Activated CD8-positive, alpha-beta memory T cell treated with anti-CD3 and anti-CD28 coated beads for 1 hour (primary cell): ENCODE measurements at places on chromosomes 7 and 10.

- DNase-seq, result no peak
These were observed 127.2 kb downstream of the DLG5 start for GRCh38 chr10:77799352-77799751.

DNA sequence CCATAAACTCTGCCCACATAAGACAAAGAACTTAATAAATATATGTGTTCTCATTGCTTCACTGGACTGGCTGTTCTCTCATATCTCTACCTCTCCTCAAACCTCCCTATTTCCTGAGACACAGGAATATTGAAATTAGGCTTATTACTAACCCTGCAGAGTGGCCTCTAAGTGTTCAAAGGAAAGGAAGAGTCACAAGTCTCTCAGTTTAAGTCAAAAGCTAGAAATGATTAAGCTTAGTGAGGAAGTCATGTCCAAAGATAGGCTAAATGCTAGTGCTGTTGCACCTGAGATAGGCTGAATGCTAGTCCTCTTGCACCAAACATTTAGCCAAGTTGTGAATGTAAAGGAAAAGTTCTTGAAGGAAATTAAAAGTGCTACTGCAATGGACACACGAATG lies 41.1 kb downstream of the GNAI1 start:
- DNase-seq, result no peak

- DNase-seq, result no peak
These were observed 4.7 kb upstream of the DENND2A start for GRCh38 chr7:140645166-140645900.

- DNase-seq, result peak; percentile 82
These were observed 5.1 kb downstream of the ITPRIP start for GRCh38 chr10:104333032-104333727.

- no peak for DNase-seq
These were observed 74.1 kb downstream of the TACC2 start for GRCh38 chr10:122062831-122063674.

DNA sequence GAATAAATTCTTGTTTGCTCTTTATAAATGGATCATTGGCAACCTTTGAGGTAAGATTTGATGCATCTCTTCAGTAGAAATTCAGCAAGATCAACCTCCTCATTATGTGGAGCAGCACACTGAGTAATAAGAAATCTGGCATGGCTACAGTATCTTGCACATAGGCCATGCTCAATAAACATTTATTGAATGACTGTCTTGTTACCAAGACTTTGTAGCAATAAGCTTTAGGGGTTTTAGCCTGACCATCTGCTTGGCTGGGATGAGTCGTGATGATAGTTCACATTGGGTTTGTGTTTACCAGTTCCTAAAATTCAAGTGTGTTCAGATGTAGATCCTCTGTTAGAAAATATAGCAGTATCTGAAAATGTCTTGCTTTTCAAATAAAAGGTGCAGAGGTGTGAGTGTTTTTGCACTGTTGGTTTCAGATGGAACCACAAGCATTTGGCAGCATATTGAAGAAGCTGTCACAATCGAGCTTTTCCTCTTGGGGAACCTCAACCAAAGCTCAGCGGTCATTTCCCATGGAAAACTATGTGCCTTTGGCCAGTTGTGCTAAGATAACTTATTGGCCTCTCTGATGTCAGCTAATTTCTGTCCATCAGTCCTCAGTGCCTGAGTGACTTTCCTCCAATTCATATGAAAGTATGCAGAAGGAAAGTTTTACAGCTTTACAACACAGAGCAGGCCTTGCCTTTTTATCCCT lies 442.6 kb downstream of the GFRA1 start:
- no peak for DNase-seq

- no peak for DNase-seq
These were observed 150.6 kb downstream of the CDH23 start for GRCh38 chr10:71547312-71547711.

- DNase-seq, result peak; percentile 2
These were observed 134.4 kb upstream of the FAM3C start for GRCh38 chr7:121530227-121531174.

- DNase-seq, result no peak
These were observed 628.9 kb downstream of the TNS3 start for GRCh38 chr7:46953008-46953407.

- DNase-seq, result no peak
These were observed 138.6 kb downstream of the LSMEM1 start for GRCh38 chr7:112619343-112619742.

GRCh38 chr7:6227294-6227846 lies 45.1 kb downstream of the CYTH3 start:
- no peak for DNase-seq

- DNase-seq, result no peak
These were observed 16.4 kb downstream of the PRSS2 start for GRCh38 chr7:142787034-142787768.

DNA sequence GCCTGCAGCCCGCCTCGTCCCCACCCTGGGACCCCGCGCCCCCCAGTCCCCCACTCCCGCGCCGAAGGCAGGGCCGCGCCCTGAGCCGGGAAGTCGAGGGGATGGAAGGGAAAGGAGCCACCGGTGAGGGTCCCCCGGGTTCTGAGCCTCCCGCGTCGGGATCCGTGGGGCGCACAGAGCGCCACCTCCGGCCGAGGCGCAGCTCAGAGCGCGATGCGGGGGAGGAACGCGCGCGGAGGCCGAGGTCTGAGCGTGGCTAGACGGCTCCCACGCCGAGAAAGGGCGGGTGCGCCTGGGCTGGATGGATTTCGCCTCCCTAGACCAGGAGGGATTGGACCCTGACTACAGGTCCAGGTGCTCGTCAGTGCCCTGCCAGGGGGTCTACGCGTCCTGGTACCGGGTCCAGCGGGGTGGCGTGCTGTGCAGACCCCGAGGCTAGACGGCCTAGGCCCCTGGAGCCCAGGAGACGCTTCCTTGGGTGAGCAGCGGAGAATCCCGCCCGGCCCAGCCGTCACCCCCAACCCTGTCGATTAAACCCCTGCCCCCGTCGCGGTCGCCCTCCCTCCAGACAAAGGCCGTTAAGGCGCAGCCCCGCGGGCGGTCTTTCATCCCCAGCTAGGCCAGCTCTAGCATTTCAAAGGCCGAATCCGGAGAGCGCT lies 986 bp upstream of the PDGFA start:
- DNase-seq, result no peak

GRCh38 chr7:157542068-157543021 lies 205.5 kb downstream of the DNAJB6 start:
- DNase-seq, result no peak

GRCh38 chr7:141352955-141353354 lies 198.3 kb upstream of the AGK start:
- DNase-seq, result no peak

GRCh38 chr10:77219046-77219445 lies 418.6 kb downstream of the KCNMA1 start:
- DNase-seq, result no peak

DNA sequence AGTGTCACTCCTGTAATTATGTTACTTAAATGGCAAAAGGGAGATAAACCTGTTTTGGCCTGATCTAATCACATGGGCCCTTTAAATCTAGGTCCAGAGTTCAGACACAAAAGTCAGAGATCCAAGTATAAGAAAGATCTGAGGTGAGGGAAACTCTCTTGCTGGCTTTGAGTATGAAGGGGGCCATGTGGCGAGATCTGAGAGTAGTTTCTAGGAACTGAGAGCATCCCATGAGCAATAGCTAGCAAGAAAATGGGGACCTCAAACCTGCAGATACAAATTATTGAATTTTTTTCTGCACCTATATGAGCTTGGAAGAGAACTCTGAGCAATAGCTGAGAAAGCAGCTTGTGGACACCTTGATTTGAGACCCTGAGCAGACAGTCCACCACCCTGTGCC lies 27.6 kb downstream of the ANKRD7 start:
- DNase-seq, result no peak

DNA sequence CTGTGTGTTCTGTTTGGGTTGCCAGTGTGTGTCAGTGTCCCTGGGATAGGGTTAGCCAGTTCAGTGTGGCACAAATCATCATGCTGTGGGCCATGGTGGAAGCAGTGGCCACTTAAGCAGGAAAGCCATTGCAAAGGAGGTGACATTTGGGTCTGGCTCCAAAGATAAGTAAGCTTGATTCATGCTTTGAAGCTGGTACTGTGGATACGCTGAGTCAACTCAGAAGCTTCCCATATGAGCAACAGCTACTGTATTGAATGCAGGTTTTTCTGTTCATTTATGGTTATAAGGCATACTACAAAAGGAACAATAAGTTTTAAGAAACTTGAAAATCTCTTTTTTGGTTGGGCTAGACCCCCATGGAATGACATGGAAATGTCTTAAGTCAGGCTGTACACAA lies 143.1 kb downstream of the BMPER start:
- DNase-seq, result no peak

GRCh38 chr7:91067242-91067641 lies 197.0 kb upstream of the FZD1 start:
- DNase-seq, result no peak

DNA sequence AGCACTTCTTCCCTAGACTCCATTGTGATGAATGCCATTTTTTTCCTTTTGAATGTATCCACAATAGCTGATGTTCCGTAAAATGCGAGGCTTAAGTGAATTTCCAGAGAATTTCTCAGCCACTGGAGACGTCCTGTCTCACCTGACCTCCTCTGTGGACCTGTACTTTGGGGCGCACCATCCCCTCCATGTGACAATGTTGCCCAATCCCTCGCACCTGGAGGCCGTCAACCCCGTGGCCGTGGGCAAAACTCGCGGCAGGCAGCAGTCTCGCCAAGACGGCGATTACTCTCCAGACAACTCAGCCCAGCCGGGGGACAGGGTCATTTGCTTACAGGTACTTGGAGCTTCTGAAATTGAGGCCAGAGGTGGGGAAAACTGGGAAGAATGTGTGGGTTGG lies 20.2 kb downstream of the DHTKD1 start:
- no peak for DNase-seq

GRCh38 chr7:118420888-118421287 lies 196.4 kb downstream of the ANKRD7 start:
- DNase-seq, result no peak

GRCh38 chr10:3716093-3716492 lies 68.9 kb downstream of the KLF6 start:
- no peak for DNase-seq

GRCh38 chr7:2120841-2121830 lies 111.6 kb downstream of the MAD1L1 start:
- no peak for DNase-seq

DNA sequence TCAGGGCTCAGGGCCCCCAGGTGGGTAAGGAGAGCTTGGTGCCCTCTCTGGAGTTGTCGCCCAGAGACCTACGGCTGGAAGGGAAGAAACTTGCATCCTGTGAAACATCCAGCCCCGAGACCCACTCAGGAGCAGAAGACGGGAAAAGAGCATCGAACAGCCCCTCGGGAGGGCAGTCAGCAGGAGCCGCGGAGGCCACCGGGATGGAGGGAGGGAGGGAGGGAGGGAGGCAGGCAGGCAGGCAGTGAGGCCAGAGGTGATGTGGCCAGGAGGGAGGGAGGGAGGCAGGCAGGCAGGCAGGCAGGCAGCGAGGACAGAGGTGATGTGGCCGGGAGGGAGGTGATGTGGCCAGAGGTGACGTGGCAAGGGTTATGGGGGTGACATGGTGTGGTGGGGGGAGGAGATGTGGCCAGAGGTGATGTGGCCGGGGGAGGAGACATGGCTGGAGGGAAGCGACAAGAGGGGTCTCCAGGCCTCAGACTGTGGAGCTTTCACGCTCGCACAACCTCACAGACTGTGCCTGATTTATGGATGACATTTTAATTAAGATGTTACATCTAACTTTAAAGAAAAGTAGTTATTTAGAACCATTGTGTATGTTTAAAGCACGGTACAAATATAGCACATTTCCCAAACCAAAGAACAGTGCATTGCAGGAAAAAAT lies 141.1 kb downstream of the DIP2C start:
- DNase-seq, result no peak

- DNase-seq, result no peak
These were observed 194.4 kb downstream of the TPST1 start for GRCh38 chr7:66399566-66399965.

DNA sequence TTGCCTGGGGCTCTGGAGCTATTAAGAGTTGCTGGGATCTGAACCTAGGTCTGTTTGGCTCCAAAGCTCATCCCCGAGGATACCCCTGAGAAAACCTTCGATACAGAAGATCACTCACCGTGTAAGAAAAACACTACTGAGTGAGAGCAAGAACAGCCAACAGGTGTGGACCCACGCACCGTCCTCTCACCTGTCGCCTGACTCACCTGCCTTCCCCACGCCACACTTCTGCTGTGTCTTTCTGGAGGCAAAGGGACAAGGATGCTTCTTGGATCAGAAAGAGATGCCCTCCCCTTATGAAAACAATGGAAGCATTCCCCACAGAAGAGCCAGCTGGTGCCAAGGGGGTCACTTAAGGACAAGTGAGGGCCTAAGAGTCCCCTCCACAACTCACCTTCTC lies 46.7 kb downstream of the COL13A1 start:
- DNase-seq, result no peak

DNA sequence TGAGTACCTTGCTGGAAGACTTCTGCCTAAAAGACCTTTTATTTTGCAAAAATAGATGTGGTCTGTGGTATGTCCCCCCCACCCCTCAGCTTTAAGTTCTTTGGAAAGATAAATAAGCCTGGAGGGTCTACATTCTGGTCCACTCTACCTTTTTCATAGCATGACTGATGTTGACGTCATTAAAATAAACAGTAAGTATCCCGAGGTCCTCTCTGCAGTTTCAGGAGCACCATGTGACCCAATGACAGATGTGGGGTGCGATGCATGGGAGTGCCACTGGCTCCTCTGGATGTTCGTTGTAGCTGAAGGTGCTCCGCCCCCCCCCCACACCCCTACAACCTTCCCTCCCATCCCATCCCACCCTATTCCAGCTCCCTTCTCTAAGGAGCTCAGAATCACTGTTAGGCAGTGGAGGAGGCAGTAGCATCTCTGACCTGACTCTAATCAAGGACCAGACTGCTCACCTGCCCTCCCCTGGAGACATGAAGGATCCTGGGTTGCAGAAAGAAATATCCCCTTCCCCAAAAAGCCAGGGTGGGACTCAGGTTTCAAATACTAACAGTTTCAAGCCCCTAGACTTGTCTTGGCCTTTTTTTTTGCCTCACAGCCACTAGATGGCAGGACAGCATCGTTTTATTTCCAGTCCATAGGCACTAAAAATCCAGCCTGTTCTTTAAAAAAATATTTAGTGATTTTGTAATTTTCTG lies 25.1 kb downstream of the CASP7 start:
- no peak for DNase-seq

GRCh38 chr10:1310271-1310789 lies 254.1 kb downstream of the WDR37 start:
- DNase-seq, result no peak

- no peak for DNase-seq
These were observed 741.3 kb upstream of the FZD8 start for GRCh38 chr10:36383349-36383748.

GRCh38 chr7:101299511-101300464 lies 21.8 kb downstream of the IFT22 start:
- no peak for DNase-seq

GRCh38 chr10:58373442-58373827 lies 11.8 kb upstream of the TFAM start:
- DNase-seq, result no peak

DNA sequence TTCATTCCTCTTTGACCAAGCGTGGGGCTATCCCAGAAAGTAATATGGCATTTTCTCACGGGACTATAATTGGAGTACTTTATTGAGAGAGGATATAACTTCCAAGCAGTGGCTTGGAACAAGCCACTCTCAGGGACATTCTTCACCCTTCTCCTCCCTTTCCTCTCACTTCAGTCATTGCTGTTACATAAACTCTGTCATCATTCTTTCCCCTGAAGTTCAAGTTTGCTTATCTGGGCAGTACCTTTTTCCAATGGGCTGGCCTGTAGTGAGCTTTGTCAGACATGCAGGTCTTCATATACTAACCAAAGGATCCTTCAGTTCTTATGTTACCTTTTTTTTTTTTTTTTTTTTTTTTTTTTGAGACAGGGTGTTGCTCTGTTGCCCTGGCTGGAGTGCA lies 58.7 kb upstream of the KMT2E start:
- no peak for DNase-seq
